ENCODE measurements at places on chromosomes 7 and 10.

DNA sequence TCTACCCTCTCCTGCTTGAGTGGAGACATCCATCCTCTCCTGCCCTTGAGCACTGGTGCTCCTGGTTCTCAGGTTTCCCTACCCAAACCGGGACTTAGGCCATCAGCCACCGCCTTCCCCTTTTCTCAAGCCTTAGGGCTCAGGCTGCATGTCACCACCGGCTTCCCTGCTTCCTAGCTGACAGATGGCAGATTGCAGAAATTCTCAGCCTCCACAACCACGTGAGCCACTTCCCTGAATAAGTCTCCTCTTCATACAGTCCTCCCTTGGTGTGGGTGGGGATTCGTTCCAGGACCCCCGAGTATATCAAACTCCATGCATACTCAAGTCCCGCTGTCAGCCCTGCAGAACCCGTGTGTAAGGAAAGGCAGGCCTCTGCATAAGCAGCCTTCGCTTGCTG lies 203.5 kb upstream of the ZNF32 start:
- no peak for DNase-seq

GRCh38 chr7:120402801-120403200 lies 129.8 kb downstream of the KCND2 start:
- no peak for DNase-seq

GRCh38 chr10:98446151-98446660 lies 529 bp downstream of the HPS1 start:
- no peak for DNase-seq

- DNase-seq: no peak
Measured at GRCh38 chr10:31921031-31921430, 7.6 kb downstream of the ARHGAP12 start.

GRCh38 chr7:157570531-157571200 lies 233.9 kb downstream of the DNAJB6 start:
- no peak for DNase-seq

DNA sequence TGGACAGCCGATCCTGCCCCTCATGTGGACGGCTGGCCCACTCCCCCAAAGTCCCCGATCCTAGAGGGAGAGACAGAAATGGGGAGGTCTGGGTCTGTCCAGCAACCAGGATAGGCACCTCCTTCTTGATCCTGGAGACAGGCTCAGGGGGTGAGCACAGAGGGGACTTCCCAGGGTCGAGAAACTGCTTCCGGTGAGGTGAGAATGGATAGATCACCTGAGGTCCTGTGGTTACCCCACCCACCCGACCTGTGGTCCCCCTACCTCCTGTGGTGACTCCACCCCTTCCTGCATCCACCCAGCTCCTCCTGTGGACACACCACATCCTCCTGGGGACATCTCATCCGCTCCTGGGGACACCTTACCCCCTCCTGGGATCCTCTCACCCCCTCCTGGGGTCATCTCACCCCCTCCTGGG lies 27.4 kb upstream of the RASGEF1A start:
- no peak for DNase-seq

DNA sequence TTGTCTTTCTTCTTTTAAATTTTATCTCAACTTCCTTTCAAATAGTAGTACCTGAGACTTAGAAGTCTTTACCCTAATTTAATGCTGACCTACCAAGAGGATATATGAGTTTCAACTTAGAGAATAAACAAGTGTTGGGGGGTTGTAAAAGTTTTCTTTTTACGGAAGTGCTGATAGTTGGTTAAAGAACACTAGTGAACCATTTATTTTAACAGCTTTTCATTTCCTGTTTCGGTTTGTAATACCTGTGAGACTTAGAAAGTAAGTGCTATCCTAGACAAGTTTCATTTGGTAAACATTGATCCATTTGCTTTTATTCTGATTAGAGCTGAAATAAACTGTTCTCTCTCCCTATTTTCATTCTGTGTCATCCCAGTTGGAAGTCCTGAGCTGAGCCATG lies 683.1 kb upstream of the SORCS1 start:
- DNase-seq: no peak

GRCh38 chr10:101066896-101067355 lies 5.1 kb downstream of the KAZALD1 start:
- DNase-seq: no peak

- no peak for DNase-seq
Measured at GRCh38 chr10:117927332-117927731, 119.4 kb downstream of the RAB11FIP2 start.

GRCh38 chr10:55460008-55460407 lies 659.0 kb upstream of the PCDH15 start:
- DNase-seq: no peak

DNA sequence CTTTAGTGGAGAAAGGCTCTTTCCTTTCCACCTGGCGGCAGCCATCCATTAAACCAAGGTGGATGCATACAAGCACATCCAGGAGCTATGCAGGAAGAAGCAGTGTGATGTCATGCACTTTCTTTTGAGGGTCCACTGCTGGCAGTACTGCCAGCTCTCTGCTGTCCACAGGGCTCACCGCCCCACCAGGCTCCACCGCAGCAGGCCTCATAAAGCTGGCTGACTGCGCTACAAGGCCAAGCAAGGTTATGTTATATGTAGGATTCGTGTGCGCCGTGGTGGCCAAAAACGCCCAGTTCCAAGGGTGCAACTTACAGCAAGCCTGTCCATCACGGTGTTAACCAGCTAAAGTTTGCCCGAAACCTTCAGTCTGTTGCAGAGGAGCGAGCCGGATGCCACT lies 37.3 kb upstream of the TRUB1 start:
- DNase-seq: no peak

DNA sequence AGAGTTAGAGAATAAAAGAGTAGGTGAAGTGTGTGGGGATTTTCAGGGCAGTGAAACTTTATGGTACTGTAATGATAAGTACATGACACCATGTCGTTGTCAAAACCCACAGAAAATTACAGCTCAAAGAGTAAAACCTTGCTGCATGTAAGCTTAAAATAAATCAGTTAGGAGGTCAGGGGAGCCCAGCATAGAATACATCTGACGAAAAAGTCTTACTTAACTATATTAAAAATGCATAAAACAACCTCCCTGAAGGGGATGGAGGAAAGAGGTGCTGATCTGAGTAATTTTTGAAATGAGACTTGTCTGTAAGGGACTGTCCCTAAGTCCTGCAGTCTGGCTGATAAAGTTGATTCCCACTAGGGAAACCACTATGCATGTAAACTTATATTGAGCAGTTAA lies 49.8 kb upstream of the AKR1E2 start:
- no peak for DNase-seq

- peak; percentile 82 for DNase-seq
Measured at GRCh38 chr10:70815504-70816219, at the start of gene SGPL1. Gene SGPL1, plus strand, starts transcription at chr10:70815948. Its CDS starts 906 bp downstream, at chr10:70816854.

DNA sequence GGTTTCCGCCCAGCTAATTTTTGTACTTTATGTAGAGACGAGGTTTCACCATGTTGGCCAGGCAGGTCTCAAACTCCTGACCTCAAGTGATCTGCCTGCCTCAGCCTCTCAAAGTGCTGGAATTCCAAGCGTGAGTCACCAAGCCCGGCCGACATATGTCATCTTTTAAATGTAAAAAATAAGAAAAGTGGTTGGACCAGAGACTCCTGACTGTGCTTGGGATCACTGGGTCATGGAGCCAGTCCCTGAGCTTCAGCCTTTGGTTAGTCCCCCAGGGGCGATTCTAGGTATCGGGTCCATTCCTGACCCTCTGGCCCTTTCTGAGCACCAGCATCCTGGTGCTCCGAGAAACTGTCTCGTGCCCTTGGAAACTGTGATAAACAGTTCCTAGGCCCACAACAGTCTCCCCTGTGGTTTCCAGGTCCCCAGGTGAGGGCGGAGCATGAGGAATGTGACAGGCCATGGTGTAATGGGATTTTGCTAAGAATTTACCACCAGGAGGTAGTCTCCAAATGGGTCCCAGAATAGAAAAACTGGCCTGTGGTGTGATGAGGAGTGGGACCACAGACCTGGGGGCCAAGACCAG lies 32.8 kb downstream of the UBTD1 start:
- no peak for DNase-seq

DNA sequence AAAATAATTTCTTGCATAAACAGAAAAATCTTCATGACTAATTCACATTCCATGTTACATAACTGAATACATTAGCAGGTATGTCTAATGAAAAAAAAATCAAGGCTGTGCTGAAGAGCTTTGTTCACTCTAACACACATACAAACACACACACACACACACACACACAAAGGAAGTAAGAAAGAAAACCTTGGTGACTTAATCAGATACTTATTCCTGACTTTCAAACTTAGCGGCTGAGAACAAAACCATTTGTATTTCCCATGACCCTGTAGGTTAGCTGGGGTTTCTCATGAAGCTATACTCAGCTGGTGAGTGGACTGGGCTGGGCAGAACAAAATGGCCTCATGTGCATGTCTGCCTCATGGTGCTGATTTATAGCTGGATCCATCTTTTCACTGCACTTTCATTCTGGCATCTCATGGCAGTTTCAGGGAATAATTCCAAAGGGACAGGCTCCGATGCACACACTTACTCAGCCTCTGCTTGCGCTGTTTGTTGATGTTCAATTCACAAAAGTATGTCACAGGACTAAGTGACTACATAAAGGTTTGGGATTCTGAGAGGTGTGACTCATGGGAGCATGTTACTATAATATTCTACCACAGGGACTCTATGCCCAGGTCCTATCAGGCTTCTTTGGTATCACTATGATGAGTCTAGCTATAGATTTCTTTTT lies 161.2 kb downstream of the PCLO start:
- DNase-seq: no peak

DNA sequence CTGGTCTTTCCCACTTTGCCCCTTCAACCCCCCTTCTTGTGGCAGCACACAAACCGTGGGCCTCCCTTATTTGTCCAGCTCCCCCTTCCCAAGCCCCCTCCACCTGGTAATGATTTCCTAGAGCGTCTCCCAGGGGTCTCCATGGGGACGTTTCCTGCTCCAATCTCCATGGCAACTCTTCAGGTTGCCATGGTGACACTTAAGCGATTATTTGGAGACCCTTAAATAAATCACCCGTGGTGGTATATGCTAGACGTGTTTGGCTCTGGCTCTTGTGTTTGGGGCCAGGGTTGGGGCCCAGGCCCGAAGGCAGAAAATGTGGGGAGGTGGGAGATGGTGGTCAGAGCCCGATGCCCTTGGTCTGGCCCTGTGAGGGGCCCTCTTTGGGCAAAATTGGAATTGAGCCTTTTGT lies 41.1 kb upstream of the DLG5 start:
- DNase-seq: no peak

DNA sequence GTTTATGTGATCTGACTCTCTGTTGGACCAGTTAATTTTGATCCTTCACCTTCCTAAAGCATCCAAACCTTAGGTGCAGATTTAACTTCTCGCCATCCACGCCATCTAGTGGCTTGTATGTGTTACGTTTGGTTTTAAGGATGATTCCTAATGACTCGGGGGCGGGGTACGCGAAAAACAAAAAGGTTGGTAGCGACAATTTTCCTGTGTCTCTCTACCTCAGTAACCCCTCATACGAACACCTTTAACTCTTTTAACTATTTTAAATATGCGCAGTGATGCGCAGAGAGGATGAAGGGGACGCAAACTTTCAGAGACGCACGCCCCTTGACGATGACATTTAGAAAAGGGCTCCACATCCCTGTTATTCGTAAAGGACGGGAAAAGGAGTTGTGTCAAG lies 714 bp upstream of the KCND2 start:
- DNase-seq: no peak

- no peak for DNase-seq
Measured at GRCh38 chr10:22761569-22762220, 47.3 kb upstream of the PIP4K2A start.

DNA sequence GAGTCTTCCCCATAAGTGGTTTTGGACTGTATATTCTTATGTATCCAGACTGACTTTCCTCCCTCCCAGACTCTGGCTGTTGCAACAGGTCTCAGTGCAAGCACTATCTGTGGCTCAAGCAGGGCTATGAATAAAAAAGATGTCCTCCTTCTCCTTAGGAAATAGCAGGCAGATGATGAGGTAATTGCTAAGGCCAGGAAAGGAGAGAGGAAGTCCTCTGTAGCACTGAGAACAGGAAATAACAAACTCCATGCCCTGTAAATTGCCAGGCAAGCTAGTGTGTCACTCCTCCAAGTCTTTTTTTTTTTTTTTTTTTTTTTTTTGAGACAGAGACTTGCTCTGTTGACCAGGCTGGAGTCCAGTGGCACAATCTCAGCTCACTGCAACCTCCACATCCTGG lies 900.1 kb downstream of the TYW1 start:
- no peak for DNase-seq

DNA sequence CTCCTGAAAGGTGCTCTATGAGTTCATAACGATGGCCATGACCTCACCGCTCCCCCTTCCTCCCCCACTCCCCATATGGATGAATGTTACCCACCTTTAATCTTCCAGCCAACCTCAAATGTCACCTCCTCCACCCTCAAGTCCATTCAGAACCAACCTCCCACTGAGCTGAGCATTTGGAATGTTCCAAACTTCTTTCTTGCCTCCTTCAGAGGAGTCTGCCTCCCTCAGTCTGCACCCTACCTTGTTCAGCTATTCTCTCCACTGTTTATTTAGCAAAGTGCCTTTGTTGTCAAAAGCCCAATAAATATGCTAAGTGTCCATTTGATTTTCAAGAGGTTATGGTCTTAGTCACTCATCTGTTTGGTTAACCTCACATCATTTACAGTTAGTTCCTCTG lies 22.9 kb upstream of the MTPAP start:
- DNase-seq: no peak

DNA sequence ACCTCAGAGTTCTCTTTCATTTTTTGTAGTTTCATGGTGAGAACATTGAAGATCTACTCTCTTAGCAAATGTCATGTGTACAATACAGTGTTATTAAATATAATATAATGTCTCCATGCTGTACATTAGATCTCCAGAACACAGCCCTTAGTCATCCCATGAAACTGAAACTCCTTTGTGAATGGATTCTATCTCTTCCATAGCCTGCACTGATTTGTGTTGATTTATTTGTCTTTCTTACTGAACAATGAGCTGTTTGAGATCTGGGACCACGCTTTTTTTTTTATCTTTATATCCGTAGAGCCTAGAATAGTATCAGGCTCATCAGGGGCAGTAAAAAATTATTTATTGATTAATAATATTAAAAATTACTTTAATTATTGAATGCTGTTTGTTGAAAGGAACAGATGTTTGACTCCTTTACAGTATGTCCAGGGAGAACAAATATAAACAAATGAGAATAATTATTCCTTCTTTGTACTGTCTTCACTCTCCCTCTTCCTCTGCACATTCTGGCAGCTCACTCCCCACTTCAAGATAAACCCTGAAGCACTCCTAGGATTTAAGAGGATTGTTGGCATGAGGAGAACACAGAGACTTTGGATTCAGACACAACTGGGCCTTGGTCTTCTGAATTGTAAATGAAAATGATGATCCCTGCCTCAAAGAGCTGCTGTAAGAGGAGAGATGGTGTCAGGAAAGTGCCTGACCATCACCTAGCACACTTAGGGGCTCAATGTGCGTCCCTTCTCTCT lies 81.6 kb upstream of the MSRB2 start:
- no peak for DNase-seq

GRCh38 chr10:88707429-88708155 lies 1.5 kb downstream of the LIPK start:
- DNase-seq: peak; percentile 13

GRCh38 chr10:90227217-90227656 lies 525.8 kb downstream of the KIF20B start:
- DNase-seq: no peak

GRCh38 chr7:147968046-147968610 lies 622.4 kb upstream of the C7orf33 start:
- no peak for DNase-seq
